ENCODE measurements at places on chromosomes 7 and 10.
A peak's percentile ranks its signal among the peaks of the same experiment; 100 is the strongest.

DNA sequence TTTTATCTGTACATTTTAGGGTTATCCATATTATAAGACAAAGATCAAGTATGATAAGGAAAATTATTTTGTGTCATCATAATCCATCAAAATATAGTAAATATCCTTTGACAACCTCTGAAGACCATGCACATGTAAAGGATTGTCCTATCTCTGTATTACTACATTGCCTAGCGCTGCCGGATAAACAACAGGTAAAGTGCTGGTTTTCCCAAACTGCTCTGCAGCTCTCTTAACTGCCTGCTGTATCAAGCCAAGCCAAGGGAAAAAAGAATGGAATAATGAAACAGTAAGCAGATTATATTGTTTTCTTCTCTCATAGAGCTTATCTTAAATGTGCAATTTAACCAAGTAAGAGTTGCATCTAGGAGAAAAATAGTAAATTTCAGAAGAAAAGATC lies 70.8 kb downstream of the PTF1A start:
- DNase-seq: no peak

- no peak for DNase-seq
Observed at GRCh38 chr10:129033790-129034272, 433.2 kb upstream of the MGMT start.

DNA sequence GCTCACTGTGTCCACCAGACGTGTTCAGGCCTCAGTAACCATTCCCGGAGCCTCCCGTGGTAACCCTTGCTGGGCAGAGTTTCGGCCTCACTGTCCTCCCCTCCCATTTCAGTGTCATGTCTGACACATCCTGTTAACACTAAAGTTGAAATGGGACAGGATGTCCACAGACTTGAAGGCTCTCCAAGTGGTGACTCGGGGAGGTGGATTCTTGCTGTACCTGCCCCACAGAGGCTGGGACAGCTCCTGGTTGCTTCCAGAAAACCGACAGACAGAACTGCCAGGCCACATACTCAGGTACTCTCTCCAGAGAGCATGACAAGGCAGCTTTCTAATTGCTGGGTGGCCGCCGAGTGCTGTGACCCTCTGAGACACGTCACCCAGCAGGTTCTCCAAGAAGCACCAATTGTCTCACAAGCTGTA lies 17.9 kb upstream of the CYTH3 start:
- DNase-seq: no peak

DNA sequence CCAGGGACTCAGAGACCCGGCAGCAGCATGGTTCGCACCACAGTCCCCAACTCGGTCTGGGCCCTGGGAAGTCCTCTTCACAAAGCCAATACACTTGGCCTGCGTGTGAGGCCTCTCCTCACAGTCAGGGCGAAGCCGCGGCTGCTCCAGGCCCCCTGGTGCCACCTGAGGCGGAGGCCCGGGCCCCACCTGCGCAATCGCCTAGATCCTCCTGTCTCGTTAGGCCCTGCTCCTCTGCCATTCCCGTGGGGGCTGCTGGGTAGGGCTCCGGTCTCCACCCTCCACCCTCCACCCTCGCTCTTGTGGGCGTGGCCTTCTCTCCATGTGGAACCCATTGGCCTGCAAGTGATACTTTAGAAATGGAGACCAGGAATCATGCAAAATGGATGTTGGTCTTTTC lies 553.3 kb downstream of the INHBA start:
- no peak for DNase-seq

GRCh38 chr10:133262696-133263095 lies 14.0 kb downstream of the ADAM8 start:
- DNase-seq: no peak

DNA sequence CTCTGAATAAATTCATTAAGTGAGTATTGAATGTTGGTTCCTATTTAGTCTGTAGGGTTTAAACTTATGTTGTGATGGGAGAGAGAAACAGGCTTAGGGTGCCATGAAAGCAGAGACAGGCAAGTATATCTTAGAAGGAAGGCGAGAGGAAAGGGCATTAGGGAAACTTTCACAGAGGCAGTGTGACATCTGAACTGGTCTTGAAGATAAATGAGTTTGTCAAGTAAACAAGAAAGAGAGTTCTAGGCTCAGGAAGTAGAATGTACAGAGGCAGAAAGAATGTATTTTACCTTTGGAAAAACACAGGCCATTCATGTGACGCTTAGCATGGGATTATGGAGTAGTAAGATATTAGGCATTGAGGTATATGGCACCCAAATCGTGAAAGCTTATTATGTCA lies 34.5 kb downstream of the GLCCI1 start:
- no peak for DNase-seq

DNA sequence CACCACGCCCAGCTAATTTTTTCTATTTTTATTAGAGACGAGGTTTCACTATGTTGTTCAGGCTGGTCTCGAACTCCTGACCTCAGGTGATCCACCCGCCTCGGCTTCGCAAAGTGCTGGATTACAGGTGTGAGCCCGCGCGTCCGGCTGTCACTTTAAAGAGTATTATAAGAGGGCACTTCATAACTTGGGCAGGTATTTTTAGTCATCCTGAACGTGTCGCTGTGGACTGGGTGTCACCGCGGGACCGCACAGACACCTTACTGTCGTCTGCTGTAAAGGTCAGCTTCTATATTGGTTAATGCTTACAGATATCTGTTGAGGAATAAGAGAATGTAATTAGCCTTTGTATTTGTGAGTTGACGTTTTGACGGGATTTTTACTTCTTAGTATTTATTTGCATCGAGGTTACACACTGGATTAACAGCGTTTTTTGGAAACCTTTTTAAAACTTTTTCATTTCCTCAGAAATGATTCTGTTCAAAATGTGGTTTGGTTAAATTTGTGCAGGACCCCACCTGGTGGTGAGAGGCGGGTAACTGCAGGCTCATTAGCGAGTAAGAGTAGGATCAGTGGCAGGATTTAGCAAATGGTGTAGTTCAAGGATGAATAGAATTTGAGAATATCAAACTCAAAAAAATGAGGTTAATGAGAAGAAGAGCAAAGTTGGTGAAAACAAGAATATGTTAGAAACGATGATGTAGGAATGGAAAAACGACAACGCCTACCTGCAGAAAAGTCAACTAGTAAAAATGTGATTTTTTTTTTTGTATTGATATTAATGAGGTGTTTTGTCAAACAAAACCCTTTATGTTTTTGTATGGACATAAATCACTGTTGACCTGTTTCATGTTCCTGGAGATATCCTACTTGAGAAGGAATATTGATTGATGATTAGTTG lies 3.2 kb downstream of the DNAJB6 start:
- DNase-seq: peak; percentile 64

DNA sequence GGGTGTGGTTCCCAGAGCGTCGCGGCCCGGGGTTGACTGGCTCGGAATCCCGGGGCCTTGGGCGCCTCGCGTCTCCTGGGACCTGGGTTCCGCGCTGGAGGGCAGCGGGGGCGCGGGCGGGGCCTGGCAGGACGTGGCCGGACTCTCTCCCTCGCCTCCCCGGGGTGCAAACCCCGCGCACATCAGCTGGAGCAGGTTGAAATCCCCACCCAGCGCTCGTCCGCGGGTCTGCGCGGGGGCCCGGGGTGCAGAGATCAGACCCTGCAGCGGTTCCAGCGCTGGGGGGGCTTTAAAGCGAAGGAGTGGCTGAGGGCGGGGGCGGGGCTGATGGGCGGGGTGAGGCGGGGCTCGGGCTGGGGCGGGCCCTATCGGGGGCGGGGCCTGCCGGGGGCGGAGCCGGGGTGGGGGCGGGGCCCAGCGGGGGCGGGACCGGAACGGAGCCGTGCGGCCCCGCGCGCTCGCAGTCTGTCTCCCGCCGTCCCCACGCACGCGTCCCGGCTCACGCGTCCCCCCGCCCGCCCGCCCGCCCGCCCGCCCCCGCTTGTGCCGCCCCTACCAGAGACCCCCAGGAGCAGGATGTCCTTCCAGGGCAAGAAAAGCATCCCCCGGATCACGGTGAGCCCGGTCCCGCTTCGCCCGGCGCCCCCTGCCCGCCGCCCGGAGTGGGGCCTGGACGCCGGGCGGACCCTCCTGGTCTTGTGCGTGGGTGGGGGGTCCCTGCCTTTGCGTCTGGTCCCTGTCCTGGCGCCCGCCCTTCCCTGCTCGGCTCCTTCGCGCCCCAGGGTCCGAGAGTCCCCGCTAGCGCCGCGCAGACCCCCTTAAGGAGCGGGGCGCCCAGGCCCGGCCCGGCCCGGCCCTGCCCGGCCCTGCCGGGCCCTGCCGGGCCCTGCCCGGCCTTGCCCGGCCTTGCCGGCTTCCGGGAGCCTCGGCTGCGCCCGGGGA lies at the start of gene DPYSL4:
Gene DPYSL4 (plus strand): TSS at position 461 of the 942 bp plus-strand sequence. CDS start 116 bp downstream, at position 577.
- peak; percentile 2 for DNase-seq

GRCh38 chr10:7519351-7519750 lies 108.5 kb upstream of the SFMBT2 start:
- no peak for DNase-seq

- DNase-seq: no peak
Observed at GRCh38 chr10:1963341-1963740, 226.0 kb upstream of the ADARB2 start.

GRCh38 chr7:2596464-2597272 lies 35.1 kb upstream of the TTYH3 start:
- no peak for DNase-seq

DNA sequence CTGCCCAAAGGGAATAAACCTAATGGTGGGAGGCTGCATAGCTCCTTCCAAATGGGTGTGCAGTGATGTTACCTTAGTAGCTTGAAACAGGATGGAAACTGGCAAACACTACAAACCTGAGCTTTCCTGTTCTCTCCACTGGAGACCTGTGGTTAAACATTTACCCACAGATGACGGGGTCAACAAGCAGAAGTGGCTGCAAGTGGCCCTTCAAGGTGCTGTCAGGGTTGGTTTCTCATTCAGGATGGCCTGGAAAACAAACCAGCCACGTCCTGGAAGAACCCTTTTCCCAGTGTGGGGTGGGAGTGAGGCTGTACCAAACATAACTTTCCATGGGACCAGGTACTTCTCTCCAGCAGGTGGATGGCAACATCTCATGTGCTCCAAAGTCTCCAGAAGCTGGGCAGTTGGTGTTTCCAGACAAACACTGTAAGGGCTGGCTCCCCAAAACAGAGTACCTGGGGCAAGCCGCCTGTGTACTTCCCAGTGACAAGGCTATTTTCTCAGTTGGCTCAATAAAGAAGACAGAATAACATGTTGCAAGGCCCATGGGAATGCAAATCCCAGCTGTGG lies 67.5 kb downstream of the DNAJB9 start:
- DNase-seq: no peak

- peak; percentile 90 for DNase-seq
Observed at GRCh38 chr7:28685644-28686417, 272.3 kb downstream of the TRIL start.

- DNase-seq: peak; percentile 91
Observed at GRCh38 chr7:23247603-23248335, 1.2 kb downstream of the GPNMB start.

GRCh38 chr10:127812041-127812440 lies 75.1 kb downstream of the FOXI2 start:
- DNase-seq: no peak

DNA sequence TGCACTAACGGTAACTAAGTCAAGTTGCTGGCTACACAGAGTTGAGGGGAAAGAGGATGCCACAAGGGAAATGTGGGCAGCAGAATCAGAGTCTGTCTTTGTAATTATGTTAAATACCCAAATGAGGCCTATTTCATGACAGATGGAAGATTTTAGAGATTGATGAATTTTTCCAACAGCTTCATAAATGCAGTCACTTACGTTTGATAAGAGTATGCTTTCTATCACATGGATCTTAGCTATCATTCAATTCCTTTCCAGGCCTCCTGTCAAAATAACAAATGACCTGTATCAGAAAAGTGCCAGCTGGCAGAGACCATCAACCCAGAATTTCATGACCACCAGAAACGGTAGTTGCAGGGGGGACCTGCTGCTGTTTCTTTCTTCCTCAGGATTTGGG lies 148.4 kb upstream of the PLPP4 start:
- no peak for DNase-seq

DNA sequence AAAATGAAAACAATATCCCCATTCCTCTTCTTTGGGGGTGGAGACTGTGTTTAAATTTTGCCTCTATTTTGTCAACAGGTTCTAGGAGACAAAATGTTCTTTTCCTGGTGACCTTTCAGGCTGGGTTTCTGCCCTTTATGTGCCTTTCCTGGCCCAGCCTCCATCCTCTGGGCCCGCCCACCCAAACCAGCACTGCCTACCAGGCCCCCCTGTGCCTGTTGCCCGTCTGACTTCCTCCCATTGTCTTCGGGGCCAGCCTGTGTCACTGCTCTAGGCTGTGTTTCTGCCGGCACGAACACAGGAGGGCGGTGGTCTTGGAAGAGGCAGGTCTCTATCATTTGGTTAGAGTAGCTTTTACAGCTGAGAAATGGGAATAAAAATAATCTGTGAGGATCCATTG lies 13.9 kb downstream of the TSPAN14 start:
- DNase-seq: peak; percentile 44

DNA sequence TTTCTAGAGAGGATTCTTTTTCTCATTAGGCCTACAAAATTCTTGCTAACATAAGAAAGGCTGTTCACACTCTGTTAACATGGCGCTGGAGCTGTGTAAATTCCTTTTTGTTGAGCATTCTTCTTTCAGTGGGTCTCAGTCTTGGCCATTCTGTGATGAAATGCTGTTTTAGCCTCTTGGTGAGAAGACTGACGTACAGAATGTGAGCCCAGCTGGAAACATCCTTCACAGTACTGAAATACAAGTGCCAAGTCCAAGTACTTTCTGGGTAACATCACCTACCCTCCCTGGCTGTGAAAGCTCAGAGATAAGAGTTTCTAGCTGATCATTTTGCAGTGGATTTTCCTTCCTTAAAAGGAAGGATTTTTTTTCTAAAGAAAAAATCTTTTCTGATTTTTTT lies 231.8 kb downstream of the AHR start:
- DNase-seq: no peak

- no peak for DNase-seq
Observed at GRCh38 chr10:16063350-16063749, 203.0 kb upstream of the MINDY3 start.

- DNase-seq: no peak
Observed at GRCh38 chr7:66517212-66517909, 111.3 kb upstream of the KCTD7 start.

GRCh38 chr7:130893441-130893894 lies 159.5 kb upstream of the KLF14 start:
- peak; percentile 93 for DNase-seq
